ENCODE measurements at places on chromosomes 4 and X. TPM values are rescaled to one million over a fixed set of nuclear protein-coding genes. Genes with fewer than 3 reads are reported as not detected.

DNA sequence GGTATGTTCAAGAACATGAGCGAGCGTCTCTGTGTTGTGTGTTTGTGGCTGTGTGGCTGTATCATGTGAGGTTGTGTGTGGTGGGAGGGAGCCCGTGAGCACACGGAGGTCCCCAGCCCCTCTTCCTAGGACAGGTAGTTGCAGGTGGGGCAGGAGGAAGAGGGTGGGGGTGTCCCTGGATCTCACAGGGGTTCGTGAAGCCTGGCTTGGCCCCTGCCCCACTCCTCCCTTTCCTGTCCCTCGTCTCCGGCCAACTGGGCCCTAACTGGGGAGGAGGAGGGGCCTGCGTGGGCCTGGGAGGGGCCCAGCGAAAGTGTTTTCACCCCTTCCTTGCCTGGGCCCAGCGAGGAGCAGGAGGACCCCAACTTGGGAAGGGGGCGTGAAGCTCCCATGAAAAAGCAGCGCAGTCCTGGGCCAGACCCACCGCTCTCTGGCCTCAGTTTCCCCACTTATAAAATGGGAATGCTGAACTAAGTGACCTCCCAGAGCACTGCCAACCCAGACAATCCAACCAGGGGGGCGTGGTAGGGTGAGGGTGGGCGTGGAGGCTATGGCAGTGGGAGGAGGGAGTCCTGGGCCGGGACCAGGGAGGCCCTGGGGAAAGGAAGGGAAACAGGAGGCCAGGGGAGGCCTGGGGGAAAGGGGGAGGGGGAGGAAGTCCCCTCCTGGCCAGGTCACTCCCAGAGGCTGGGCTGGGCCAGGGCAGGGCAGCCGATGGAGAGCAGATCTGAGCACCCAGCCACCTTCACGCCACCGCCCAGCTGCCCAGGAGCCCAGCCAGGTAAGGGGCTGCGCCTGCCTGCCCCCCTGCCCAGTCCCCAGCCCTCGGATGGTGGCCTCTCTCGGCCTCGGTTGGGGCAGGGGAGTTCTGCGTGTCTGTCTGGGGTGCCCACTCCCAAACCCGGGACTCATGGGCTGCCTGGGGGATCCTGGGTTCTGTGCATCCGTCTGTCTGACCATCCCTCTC is at the start of gene AVPR2:
AVPR2 (plus strand) TSS at position 683 of the 967 bp plus-strand sequence. CDS start 473 bp downstream, outside the sequence.
- DNase-seq, result peak; percentile 57

- no peak for DNase-seq
Observed at GRCh38 chrX:71111141-71111843, at the start of gene IL2RG. Gene IL2RG (minus strand): TSS chrX:71111577. CDS start chrX:71111539, 38 bp downstream.

DNA sequence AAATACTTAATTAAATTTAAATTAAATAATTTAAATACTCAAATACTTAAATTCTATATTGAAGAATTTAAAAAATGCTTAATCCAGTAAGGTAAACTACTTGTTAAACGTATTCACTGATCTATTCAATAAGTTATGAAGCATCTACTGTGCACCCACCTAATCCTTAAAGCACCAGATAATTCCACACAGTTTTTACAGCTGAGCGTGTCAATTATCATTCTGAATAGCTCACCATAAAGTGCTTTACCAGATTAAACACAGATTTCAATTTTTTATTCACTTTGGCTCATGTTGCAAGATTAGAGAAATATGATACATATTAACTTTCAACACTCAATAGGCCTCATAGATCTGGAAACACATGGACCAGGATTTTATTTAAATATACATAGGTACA is 79.2 kb upstream of the DDIT4L start:
- no peak for DNase-seq

DNA sequence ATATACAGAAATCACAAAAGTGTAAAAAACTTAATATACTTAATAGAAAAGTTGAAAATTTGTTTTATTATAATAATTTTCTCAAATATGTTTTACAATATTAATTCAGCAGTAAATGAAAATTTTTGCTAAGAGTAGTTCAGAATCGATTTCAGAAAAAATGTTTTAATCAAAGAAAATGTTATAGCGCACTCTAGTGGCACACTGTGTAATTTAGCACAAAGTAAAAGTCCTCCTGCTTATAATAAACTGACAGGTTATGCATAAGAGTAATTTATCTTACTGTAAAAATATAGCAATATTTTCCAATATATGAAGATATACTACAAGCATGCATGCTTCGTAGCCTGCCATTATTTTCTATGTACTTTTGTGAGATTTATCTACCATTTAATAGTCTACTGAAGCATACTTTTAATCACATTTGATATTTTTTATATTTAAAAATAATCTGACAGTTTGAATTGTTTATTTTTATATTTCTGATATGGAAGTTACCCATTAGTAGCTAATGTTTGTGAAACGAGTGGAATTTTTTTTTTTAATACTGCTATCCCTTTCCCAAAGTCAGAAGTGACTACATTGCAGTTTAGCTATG is 217.9 kb upstream of the KLHL4 start:
- no peak for DNase-seq

DNA sequence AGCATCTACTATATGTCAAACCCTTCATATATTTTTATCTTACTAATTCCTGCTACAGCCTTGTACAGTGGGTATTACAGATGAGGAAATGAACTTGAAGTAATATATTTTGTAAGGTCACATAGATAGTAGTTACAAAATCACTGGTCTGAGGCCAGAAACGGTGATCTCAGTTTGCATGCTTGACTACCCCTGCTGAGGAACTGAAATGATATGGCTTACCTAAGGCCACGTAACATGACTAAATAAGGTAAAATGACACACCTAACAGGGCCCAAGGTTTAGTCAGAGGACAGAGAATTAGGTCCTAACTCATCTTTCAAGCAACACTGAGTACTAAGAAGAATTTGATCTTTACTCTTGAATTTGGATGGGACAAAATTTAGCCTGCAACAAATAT is 1.5 kb upstream of the COMMD8 start:
- no peak for DNase-seq

- no peak for DNase-seq
Observed at GRCh38 chr4:4501679-4502078, 40.2 kb downstream of the STX18 start.

- DNase-seq, result no peak
Observed at GRCh38 chr4:174215961-174216680, 67.3 kb downstream of the FBXO8 start.

DNA sequence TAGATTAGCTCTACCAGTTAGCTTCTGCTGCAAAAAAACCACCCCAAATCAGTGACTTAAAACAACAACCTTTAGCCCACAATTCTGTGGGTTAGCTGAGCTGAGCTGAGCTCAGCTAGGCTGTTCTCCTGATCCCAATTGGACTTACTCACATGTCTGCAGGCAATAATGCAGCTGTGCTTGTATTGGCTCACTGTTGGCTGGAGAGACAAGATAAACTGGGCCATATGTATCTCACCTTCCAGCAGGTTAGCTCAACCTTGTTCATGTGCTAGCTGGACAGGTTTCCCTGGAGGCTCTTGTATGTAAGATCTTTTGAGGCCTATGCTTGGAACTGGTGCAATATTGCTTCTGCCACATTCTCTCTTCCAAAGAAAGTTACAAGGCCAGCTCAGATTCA is 261.5 kb upstream of the ADGRL3 start:
- no peak for DNase-seq

DNA sequence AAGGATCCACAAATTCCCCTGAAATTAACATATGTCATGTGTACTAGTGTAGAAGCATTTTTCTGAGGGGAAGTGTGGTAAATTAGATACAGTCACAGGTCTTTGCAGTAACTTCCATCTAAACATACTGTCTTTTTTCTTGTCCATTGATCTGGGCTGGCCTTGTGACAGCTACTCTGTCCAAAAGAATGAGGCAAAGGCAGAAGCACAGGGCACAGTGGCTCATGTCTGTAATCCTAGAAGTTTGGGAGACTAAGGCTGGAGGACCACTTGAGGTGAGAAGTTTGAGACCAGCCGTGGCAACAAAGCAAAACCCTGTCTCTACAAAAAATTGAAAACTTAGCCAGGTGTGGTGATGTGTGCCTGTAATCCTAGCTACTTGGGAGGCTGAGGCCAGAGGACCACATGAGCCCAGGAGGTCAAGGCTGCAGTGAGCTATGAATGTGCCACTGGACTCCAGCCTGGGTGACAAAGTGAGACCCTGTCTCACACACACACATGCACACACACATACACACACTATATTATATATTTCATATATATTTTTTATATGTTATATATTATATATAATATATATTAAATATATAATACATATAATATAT is 47.6 kb downstream of the HAND2 start:
- DNase-seq, result no peak

DNA sequence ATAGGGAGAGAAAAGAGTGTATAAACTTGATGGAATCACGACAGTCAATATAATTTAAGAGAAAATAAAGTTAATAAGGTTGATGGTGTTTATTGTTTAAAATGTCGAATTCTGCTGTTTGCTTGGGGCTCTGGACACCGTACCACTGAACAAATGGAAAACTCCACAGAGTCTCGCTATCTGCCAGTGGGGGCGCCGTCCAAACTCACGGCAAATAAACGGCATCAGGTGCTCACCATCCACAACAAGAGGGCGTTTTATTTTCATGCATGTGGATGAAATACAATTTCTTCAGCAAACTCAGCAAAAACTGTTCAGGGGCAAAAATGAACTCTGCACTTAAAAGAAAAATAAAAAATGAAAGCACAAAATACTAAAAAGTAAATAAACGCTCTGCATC is 46.6 kb upstream of the FAM47C start:
- no peak for DNase-seq

The CXCL1 gene
- 11.6 TPM for total RNA-seq

The LEF1 gene
- 10.7 TPM for total RNA-seq

The IL1RAPL1 gene
- 10.3 TPM for total RNA-seq

The PDE6B gene
- 2.5 TPM for total RNA-seq

The TMSB15C gene
- total RNA-seq, result 2.4 TPM

The SLC2A9 gene
- 7.4 TPM for total RNA-seq

The MAGEA2B gene
- total RNA-seq, result not detected

Data from sciatic nerve (tissue), 2 donors.